ENCODE measurements at places on chromosomes 11 and 22.

DNA sequence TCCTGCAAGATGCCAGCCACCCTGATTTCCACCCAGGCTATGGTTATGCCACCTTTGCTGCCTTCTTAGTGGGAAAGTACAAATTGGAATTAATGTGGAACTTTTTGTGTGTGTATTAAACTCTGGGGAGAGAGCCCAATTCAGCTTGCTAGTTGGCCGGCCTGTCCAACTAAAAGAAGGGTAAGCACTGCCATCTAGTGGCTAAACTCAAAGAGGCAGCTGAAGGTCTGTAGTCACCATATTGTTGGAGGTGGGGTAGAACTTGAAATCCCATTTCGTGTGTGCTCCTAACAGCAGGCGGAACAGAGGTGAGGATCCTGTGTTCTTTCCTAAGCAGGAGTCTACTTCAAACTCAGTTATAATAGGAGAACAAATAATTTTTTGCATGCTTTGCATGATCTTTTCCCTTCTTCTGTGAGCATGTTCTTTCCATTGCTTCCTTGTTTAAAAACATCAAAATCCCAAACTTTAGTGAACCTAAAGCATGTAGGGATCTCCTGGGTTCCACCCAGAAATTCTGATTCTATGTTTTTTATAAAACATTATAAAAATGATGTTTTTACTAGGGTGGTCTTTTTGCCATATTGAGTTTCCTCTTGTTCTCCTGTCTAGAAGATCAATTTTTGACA, 138.8 kb upstream of the SORL1-AS1 start:
- DNase-seq = peak; percentile 75

DNA sequence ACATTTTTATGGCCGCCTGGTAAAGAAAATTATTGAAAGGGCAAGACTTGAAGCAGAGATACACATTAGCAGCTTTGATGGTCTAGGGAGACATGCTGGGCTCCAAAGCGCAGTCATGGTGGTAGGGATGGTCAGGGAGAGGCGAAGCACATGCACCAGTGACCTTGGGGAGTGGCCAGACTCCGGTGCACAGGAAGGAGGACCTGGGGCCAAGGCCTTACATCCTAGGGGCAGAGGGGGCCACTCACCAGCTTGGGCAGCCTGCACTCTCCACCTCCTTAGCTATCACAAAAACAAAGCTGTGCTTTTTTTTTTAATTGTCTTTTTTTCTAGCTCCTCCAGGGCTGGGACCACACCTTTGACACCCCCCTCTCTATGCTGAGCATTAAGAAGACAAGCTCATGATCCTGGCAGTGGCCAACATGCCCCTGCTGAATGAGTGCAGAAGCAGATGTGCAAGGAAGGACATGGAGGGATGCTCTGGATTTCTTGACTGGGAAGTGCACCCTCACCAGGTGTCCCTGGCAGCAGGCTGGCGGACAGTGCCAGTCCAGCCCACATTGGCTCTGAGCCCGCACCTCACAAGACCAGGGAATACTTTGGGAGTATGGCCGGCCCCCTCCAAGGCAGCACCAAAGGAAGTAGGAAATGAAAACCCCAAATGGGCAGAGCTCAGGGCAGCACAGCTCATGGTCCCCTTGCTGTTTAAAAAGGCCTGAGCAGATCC, 619.9 kb downstream of the TBC1D22A start:
- no peak for DNase-seq

DNA sequence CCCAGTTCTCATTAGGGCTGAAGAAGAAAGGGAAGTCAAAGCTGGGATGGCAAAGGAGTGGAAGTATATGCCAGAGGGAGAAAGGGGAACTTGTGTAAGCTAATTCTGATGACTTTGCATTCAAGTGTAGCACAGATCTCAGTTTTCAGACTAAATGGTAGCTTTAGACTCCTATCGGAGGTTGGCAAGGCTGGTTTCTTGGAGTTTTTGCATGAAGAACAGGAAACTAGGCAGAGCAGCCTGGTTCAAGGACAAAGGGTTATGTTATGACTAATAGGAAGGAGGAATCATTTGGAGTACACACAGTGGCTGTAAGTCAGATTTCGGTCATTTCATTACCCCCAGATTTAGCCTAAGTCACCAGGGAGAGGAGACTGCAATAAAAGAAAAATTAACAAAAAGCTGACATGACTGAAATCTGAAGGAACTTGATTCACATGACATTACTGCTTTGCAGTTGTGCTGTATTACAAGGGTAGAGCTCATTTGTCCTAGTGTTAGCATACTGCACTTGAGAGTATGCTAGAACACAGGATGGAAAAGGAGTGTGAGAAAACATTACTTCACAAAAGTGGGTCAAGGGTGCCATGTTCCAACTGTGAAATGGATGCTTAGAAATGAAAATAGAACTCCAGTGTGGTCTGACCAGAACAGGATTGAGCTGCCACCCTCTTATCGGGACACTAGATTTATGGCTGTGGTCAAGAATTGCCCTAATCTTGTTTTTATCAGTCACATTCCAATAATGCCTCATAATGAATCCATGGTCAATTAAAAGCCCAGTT, 23.6 kb downstream of the ADM start:
- no peak for DNase-seq

- DNase-seq = no peak
These were observed 86.9 kb upstream of the WNT11 start for GRCh38 chr11:76293189-76293631.

GRCh38 chr11:116700586-116701220, 72.1 kb downstream of the BUD13 start:
- DNase-seq = no peak
